Fibroblast of villous mesenchyme (primary cell): ENCODE measurements at places on chromosomes 2 and 18. TPM values are rescaled to one million over a fixed set of nuclear protein-coding genes. Genes with fewer than 3 reads are reported as not detected.
A peak's percentile ranks its signal among the peaks of the same experiment; 100 is the strongest.

DNA sequence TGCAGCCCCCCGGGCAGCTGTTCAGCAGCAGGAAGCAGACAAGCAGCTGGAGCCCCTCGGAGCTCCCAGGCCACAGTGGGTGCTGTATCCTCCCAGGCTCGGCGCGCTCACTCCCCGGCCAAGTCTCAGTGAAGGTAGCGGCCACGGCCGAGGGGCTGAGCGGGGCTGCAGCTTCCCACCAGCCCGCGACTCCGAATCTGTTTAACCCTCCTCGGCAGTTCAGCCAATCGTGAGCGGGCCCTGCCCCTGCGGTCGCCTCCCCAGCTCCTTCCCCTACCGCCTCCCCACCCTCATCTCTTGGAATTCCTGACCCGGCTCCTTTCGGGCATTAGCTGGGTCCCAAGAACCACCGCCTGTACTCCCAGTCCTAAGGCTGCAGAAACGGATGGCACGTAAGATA, at the start of gene RESP18:
Gene RESP18, minus strand, starts transcription at position 203 of the 400 bp plus-strand sequence.
- DNase-seq = no peak

GRCh38 chr18:48488388-48488850, 50.4 kb upstream of the CTIF start:
- peak; percentile 82 for DNase-seq

DNA sequence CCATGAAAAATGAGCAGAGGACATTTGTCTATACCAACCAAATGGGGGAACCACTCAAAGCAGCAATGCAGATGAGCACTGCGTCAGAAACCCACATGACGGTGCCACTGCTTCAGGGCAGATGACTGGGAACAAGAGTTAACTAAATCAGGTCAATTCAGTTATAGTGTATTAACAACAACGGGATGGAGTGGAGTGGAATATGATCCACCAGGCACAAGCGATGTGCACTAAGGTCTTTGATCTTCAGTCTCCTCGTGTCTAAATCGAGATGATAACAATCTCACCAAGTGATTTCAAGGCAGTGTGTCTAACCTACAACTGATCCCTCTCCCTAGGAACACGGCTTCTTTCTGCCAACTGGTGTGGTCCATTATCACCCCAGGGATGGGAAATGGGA, 269.0 kb downstream of the RAD51AP2 start:
- no peak for DNase-seq

DNA sequence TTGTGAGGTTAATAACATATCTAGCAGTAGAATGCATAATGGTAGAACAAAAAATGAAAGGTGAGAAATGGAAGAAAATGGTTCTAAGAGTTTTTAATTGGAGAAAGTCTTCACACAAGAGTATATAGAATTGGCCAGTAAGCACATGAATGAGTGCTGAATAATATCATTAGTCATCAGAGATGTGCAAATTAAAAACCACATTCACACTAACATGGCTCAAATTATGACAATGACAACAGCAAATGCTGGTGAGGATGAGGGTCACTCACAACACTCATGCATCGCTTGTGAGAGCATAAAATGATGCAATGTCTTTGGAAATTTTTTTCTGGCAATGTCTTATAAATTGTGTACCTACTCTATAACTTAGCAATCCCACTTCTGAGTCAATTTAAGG, 1355.4 kb upstream of the ACVR2A start:
- no peak for DNase-seq

GRCh38 chr2:95551055-95551568, 40.7 kb upstream of the TRIM43 start:
- DNase-seq = no peak

DNA sequence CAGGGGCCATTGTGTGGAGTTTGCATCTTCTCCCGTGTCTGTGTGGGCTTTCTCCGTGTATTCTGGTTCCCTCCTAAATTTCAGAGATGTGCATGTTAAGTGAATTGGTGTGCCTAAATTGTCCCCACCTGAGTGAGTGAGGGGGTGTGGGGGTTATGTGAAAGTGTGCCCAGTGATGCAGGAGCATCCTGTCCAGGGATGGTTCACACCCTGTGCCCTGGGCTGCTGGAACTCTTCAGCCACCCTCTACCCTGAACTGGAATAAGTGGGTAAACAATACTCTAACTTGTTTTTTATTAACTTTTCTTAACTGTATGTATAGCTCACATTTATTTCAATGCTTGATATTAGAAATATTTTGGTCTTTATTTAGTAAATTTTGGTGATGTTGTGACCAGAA, 56.0 kb downstream of the UBE2E3 start:
- DNase-seq = no peak

GRCh38 chr2:112062894-112063293, 7.8 kb downstream of the TMEM87B start:
- no peak for DNase-seq

GRCh38 chr2:206814498-206814897, 49.1 kb downstream of the FASTKD2 start:
- no peak for DNase-seq

GRCh38 chr2:121583555-121583954, 52.9 kb downstream of the RNU4ATAC start:
- DNase-seq = no peak

CENPA gene
- total RNA-seq = 7.4 and 9.5 TPM in 2 replicates

EMX1 gene
- not detected in 2 replicates for total RNA-seq
